ENCODE measurements at places on chromosomes 7 and 10. TPM values are rescaled to one million over a fixed set of nuclear protein-coding genes. Genes with fewer than 3 reads are reported as not detected.

Gene CALCR
- not detected for total RNA-seq

Gene IMMP2L
- 6.1 TPM for total RNA-seq

Gene SEMA3C
- 6.6 TPM for total RNA-seq

Gene GPR26
- not detected for total RNA-seq

Gene FFAR4
- total RNA-seq: not detected

Gene SLC26A3
- not detected for total RNA-seq

Gene VSTM2A
- not detected for total RNA-seq
